Sciatic nerve (tissue), 2 donors: ENCODE measurements at places on chromosomes 11 and 22. TPM values are rescaled to one million over a fixed set of nuclear protein-coding genes. Genes with fewer than 3 reads are reported as not detected.

The MTFP1 gene
- 3.6 TPM for total RNA-seq

The KLHDC7B gene
- 0.13 TPM for total RNA-seq

The PGA5 gene
- total RNA-seq, result not detected

The OR51B2 gene
- total RNA-seq, result 0.40 TPM

The RNF169 gene
- 23.8 TPM for total RNA-seq

The MAJIN gene
- total RNA-seq, result not detected

The GAB4 gene
- total RNA-seq, result 0.85 TPM

The PGA4 gene
- not detected for total RNA-seq

The CCDC86 gene
- 16.5 TPM for total RNA-seq

The CYP2D6 gene
- total RNA-seq, result 2.0 TPM

The CCDC85B gene
- 31.0 TPM for total RNA-seq

The DCDC1 gene
- 1.2 TPM for total RNA-seq

The KCNE3 gene
- total RNA-seq, result 9.0 TPM

The SF1 gene
- total RNA-seq, result 366 TPM

The MEI1 gene
- 2.9 TPM for total RNA-seq

The PKNOX2 gene
- 17.3 TPM for total RNA-seq

The CRYBB1 gene
- total RNA-seq, result 0.76 TPM

The PANX2 gene
- total RNA-seq, result 0.76 TPM

The MMP13 gene
- not detected for total RNA-seq

The KCNJ4 gene
- total RNA-seq, result 0.71 TPM

The ACR gene
- total RNA-seq, result 1.5 TPM

The NOX4 gene
- 16.0 TPM for total RNA-seq

The OR8K3 gene
- not detected for total RNA-seq

The CHRNA10 gene
- total RNA-seq, result 4.6 TPM

The SMC1B gene
- total RNA-seq, result not detected

The FLRT1 gene
- total RNA-seq, result 3.5 TPM

The DEUP1 gene
- not detected for total RNA-seq

The NAALADL1 gene
- 14.7 TPM for total RNA-seq

The ANO9 gene
- total RNA-seq, result 0.98 TPM

The TPBGL gene
- total RNA-seq, result 0.31 TPM

The ADAMTS8 gene
- total RNA-seq, result 4.1 TPM

The PNPLA5 gene
- total RNA-seq, result not detected

The TRIM29 gene
- total RNA-seq, result 33.2 TPM

The OR6T1 gene
- total RNA-seq, result not detected

The ZNF215 gene
- total RNA-seq, result 0.80 TPM

The ISX gene
- total RNA-seq, result not detected

The FERMT3 gene
- 20.7 TPM for total RNA-seq

The EXPH5 gene
- 11.9 TPM for total RNA-seq

The CDCA5 gene
- total RNA-seq, result 0.71 TPM

The MFNG gene
- total RNA-seq, result 22.3 TPM

The OR4C13 gene
- total RNA-seq, result not detected

The IFT27 gene
- 23.9 TPM for total RNA-seq

The STARD10 gene
- total RNA-seq, result 27.2 TPM

The ARL2 gene
- 130 TPM for total RNA-seq

The MMP1 gene
- 0.22 TPM for total RNA-seq

The CTSC gene
- 85.2 TPM for total RNA-seq

The TESMIN gene
- total RNA-seq, result 1.5 TPM

The LRRC74B gene
- total RNA-seq, result not detected

The FTH1 gene
- total RNA-seq, result 4,297 TPM
